Chondrocyte (in vitro differentiated cells): ENCODE measurements at places on chromosomes 4 and X. TPM values are rescaled to one million over a fixed set of nuclear protein-coding genes. Genes with fewer than 3 reads are reported as not detected.

GRCh38 chr4:133969202-133969848, 232.3 kb downstream of the PABPC4L start:
- no peak overlapping the region for H3K27ac ChIP-seq
- H3K36me3 ChIP-seq, result no peaks in the 10 kb centered on the region
- peaks cover 3% of the 10 kb centered on the region for H3K4me1 ChIP-seq
- no peak overlapping the region for H3K4me3 ChIP-seq

DNA sequence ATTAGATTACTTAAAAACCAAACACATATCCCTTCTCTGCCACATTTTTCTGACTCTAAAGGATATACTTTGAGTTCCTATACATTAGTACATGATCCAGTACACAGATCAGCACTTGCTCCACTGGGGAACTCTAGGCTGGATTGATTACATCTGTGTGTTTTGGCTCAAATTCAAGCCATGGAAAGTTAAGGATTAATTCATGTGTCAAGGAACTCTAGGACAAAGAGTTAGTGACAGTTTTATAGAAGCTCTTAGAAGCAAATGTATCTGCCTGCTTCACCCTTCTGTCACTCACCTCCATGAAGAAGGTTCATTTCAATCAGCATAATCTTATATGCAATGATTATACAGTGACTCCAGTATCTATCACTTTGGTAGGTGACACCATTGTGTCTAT, 43.2 kb downstream of the SCFD2 start:
- no peak for DNase-seq
- no peak overlapping the region for H3K4me3 ChIP-seq
- no peaks in the 10 kb centered on the region for H3K36me3 ChIP-seq
- no peaks in the 10 kb centered on the region for H3K27me3 ChIP-seq

GRCh38 chr4:120895554-120895953, 27.0 kb downstream of the PRDM5 start:
- H3K4me1 ChIP-seq, result no peaks in the 10 kb centered on the region
- H3K27me3 ChIP-seq, result no peaks in the 10 kb centered on the region
- no peak overlapping the region for H3K27ac ChIP-seq

GRCh38 chr4:20954541-20954940, 254.3 kb downstream of the PACRGL start:
- H3K4me3 ChIP-seq, result no peak overlapping the region
- H3K4me1 ChIP-seq, result no peaks in the 10 kb centered on the region
- peaks cover 4% of the 10 kb centered on the region for H3K27me3 ChIP-seq
- no peak overlapping the region for H3K27ac ChIP-seq
- DNase-seq, result no peak
- no peaks in the 10 kb centered on the region for H3K36me3 ChIP-seq

DNA sequence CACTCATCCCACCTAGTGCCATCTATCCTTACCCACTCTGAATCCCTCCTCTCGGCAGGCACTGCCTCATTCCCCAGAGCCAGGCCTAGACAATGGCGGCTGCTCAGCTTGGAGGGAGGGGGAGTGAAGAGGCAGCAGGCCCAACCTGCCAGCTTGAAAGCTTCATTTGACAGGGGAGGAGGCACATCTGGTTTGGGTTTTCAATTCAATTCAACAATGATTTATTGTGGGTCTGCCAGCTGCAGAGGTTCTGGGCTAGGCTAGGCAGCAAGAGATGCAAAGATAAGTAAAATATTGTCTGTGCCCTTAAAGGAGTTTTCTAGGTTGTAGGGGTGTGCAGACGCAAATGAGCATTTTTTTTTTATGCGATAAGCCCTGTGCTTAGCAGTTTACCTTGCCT, 58.5 kb downstream of the RTL9 start:
- no peak overlapping the region for H3K27ac ChIP-seq
- peaks cover 49% of the 10 kb centered on the region for H3K4me1 ChIP-seq
- H3K27me3 ChIP-seq, result no peaks in the 10 kb centered on the region

- peaks cover 1% of the 10 kb centered on the region for H3K36me3 ChIP-seq
- no peak overlapping the region for H3K27ac ChIP-seq
- no peak for DNase-seq
- no peak overlapping the region for H3K4me3 ChIP-seq
- H3K4me1 ChIP-seq, result peaks cover 54% of the 10 kb centered on the region
Observed at GRCh38 chrX:10926404-10926803, 184.7 kb upstream of the HCCS start.

DNA sequence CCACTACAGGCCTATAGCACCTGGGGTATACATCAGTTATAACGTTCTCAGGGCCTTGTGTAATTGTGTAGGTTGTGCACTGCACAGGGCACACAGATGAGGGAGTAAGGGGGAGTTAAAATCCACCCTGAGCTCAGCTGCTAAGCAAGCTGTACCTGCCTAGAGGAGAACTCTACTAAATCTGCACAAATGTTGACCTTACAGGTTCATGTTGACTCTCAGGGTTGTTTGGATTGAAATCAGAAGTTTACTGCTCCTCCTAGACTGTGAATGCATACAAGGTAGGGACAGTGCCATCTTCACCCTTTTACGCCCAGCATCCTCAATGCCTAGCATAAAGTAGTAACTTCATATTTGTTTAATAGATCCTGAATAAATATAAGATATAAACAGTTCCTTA, 89.8 kb downstream of the SMARCA1 start:
- no peak for DNase-seq
- H3K4me3 ChIP-seq, result no peak overlapping the region
- H3K36me3 ChIP-seq, result peaks cover 24% of the 10 kb centered on the region
- H3K4me1 ChIP-seq, result no peaks in the 10 kb centered on the region
- no peaks in the 10 kb centered on the region for H3K27me3 ChIP-seq

Gene MAGEA3
- total RNA-seq, result not detected in 3 replicates

Gene IQSEC2
- 8.0 to 11.6 TPM (median 8.2 TPM) in 3 replicates for total RNA-seq

Gene LONRF3
- total RNA-seq, result 0.07 to 0.10 TPM in 2 of 3 replicates, not detected in the other

Gene H2BW2
- 0.59 TPM in 1 of 3 replicates, not detected in the others for total RNA-seq
